Stimulated activated CD4-positive, alpha-beta T cell treated with anti-CD3 and anti-CD28 coated beads, TNF-alpha, amount 100 ng/mL, for 48 hours (primary cell): ENCODE measurements at places on chromosomes 3 and 15.

DNA sequence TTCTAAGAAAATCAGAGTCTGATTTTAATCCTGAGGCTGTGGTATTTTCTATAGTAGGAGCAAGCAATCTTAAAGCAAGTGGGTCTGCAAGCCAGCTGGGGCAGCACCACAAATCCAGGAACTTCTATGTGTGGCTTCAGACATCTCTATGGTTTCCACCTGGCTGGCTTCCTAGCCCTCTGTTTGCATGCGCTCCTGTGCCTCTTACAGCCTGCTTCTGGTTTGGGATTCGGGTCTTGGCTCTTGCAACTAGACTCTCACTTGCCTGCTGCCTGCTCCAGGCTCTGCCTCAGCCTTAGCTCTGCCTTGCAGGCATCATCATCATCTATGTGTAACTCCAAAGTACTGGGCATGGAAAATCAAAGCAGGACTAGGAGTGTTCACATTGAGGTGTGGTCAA is 43.4 kb downstream of the MINDY4B start:
- no peak for DNase-seq

- no peak for DNase-seq
These were observed 37.9 kb downstream of the CLK3 start for GRCh38 chr15:74653426-74654102.

- no peak for DNase-seq
These were observed 31.6 kb downstream of the TSC22D2 start for GRCh38 chr3:150439657-150440056.

DNA sequence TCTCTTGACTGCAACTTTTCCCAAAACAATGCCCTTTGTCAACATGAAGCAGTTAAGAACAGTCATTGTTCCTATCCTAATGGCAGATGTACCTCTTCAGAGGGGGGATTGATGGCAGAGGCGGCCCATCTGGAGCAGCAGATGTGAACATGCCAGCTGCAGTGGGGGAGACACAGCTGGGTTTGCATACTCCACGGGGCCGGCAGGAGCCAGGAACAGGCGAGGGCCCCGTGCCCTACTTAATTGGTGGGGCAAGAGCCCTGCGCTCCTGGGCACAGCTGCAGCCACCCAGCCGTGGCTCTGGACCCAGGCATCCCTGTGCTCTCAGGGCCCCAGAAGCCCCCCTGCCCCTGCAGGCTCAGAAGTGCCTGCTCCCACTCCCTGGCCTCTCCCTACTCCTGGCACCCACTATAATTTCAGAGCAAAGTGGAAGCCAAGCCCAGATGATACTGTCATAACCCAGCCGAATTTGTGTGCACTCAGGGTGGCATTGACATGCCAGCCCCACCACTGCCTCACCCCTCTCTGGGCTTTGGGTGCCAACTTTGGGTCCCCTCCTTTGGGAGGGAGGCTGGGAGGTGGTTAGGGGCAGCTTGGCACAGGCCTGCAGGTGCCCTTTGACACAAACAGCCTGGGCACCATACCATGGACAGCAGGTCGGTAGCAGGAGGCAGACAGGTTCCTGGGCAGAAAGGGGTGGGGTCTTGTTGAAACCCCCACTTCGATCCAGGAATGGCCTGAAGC is 34.6 kb downstream of the ROPN1B start:
- DNase-seq, result no peak

DNA sequence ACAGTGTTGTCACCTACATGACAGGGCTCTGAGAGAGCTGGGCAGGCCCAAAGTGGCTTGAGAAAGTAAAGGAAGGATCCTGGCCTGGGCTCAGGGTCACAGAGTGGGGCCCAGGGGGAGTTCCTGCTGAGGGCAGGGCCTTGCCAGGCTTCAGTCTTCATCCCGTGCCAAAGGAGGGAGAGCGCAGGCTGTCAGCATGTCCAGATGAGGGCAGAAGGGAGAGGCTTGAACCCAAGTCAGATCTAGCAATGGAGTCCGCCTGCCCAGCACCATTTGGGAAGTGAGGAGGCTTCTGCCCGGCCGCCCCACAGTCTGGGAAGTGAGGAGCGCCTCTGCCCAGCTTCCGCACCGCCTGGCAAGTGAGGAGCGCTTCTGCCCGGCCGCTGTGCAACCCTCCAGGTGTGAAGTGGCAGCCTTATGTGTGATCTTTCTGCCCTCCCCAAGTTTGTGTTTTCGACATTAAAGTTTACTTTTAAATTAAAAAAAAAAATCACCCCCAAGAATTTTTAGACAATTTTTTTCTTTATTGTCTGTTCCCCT is 303.6 kb upstream of the PROK2 start:
- DNase-seq, result no peak

DNA sequence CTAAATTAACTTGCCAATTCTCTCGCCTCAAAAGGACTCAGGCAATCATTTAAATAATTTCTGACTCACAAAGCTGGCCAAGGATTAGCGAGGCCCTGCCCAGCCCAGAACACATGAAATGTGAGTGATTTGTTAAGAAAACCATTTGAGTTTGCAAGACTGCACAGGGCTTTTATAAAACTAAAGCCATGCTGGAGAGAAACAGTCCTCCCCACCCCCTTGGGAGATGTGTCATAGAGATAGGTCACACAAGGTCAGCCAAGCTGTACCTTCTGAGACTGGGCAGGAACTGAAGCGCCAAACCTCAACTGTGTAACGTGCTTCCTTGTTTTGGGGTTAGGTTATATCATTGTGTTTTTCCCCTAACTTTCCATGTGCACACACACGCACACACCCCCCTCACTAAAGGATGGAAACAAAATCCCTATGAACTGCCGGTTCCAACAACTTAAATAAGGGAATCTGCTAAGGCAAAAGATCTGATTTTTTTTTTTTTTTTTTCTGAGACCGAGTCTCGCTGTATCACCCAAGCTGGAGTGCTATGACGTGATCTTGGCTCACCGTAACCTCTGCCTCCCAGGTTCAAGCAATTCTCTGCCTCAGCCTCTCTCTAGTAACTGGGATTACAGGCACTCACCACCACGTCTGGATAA is 8.1 kb downstream of the SPATA12 start:
- DNase-seq, result no peak

DNA sequence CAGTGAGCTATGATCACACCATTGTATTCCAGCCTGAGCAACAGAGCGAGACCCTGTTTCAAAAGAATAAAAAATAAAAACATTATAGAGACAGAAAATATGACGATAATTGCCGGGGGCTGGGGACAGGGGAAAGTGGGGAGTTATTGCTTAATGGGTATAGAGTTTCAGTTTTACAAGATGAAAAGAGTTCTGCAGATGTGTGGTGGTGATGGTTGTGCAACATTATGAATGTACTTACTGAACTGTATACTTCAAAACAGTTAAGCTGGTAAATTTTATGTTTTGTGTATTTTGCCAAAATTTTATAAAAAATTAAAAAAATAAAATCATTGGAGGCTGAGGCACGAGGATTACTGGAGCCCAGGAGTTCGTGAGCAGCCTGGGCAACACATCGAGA is 24.8 kb upstream of the ZNF774 start:
- DNase-seq, result no peak

GRCh38 chr15:87387766-87388165 is 868.8 kb downstream of the NTRK3 start:
- no peak for DNase-seq
